Naive thymus-derived CD8-positive, alpha-beta T cell (primary cell): ENCODE measurements at places on chromosomes 3 and 15.

GRCh38 chr3:177306252-177306651 is 109.0 kb upstream of the TBL1XR1 start:
- DNase-seq: no peak

GRCh38 chr3:72515281-72515680 is 333.0 kb downstream of the SHQ1 start:
- no peak for DNase-seq

- no peak for DNase-seq
These were observed 11.0 kb downstream of the EXOG start for GRCh38 chr3:38507120-38507519.

GRCh38 chr15:78981532-78982313 is 36.9 kb upstream of the CTSH start:
- no peak for DNase-seq

DNA sequence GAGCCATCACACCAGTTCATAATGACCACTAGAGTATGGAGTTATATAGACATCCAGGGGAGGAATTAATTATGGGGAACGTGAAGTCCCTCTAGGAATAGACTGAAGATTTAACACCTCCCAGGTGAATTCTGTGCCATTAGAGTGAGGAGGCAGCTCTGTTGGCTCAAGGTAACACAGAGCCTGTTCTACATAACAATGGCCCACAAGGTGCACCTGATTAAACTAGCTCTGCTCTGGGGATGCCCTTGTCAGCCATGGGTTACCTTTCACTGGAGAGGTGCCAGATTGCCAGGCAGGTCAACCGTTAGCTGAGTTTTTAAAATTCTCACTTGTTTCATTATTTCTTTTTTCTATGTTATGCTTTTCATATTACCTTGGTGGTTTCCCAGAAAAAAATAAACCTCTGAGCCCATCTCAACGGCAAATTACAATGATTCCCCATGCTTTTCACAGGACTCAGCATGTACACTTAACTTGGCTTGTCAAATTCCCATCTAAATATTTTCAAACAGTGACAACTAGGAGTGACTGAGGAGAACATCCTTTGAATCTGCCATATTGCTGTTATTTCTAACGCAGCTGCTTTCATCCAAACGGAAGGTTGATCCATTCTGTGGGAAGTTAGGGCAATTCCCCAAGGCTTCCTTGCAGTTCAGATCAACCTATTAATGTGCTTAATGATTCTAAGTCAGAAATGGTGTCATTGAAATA is 512.9 kb downstream of the MCTP2 start:
- no peak for DNase-seq

- DNase-seq: no peak
These were observed 245.1 kb downstream of the ZNF385D start for GRCh38 chr3:21505711-21506460.

DNA sequence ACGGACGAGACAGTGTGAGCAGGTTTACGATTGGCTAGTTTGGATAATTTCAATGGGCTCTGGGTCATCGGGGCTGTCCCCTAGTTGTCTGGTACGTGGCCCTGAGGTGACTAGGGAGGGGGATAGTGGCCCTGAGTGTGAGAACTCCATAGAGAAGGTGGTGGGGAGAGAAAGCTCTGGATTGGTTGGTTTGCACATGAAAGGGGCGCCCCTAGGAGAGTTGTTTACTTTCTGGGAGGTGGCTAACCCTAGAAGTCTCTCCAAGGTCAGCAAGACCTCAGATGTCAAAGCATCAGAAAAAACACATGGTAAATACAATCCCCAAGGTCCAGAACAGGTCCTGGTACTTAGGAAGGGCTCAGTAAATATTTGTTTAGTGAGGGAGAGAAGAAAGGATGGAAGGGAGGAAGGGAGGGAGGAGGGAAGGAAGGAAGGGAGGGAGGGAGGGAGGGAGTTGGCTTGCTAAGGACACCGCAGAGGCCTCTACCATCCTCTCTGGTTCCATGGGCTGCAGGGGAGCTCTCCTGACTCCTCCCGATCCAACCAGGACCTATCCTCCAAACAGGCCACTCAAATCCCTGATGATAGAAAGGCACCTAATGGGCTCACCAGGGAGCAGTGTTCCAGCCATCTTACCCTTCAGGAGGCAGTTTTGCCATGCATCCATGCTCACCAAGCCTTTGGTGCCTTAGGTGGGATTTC is 3.0 kb upstream of the TRH start:
- no peak for DNase-seq
